Upper lobe of left lung (tissue), 6 donors: ENCODE measurements at places on chromosomes 11 and 22. TPM values are rescaled to one million over a fixed set of nuclear protein-coding genes. Genes with fewer than 3 reads are reported as not detected.

Gene C22orf42
- total RNA-seq: not detected

DNA sequence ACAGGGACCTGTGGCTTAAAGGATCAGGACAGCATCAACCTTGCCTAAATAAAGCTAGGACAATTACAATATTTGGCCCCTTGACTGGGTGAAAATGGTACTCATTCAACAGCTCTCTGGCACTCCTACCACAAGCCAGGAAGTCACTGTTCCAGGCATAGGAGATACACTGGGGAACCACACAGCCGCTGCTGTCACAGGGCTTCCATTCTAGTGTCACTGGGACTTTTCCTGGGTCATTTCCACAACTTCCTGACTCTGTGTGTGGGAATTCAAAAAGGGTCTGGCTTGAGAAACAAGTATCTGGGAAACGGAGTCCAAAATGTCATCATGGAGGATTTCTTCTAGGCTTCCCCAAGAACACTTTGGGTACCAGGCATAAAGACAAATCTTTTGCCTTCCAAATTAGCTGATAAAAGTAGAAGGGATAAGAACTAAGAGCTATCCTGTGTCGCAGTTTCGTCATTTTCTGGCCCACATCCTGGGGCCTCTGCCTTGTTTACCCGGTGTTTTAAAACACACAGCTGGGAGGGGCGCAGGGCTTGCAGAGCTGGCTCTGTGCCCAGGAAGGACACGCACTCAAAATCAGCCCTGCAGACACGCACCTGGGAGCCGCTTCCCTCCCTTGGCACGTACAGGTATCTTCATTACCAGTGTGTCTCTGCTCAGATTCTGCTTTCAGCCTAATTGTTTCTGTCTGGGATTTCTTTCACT is 38.0 kb downstream of the TMEM45B start:
- peaks cover 17% of the 10 kb centered on the region for H3K4me1 ChIP-seq
- H3K4me3 ChIP-seq: no peak overlapping the region
- no peaks in the 10 kb centered on the region for H3K27me3 ChIP-seq
- DNase-seq: peak; percentile 79
- H3K27ac ChIP-seq: peak overlapping the region; percentile 71

DNA sequence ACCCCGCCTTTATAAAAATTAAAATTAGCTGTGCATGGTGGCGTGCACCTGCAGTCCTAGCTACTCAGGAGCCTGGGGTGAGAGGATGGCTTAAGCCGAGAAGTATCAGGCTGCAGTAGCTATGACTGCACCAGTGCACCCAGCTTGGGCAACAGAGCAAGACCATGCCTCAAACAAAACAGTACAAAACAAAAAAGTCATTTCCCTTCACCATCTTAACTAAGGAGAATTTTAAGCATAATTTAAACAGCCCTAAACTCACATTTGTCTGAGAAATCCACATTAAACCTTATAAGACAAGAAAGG is 23.3 kb upstream of the TFIP11 start:
- peaks cover 54% of the 10 kb centered on the region for H3K36me3 ChIP-seq
- H3K4me1 ChIP-seq: no peaks in the 10 kb centered on the region
- peak overlapping the region; percentile 7 for H3K27ac ChIP-seq
- no peak overlapping the region for H3K4me3 ChIP-seq
- no peak for DNase-seq

DNA sequence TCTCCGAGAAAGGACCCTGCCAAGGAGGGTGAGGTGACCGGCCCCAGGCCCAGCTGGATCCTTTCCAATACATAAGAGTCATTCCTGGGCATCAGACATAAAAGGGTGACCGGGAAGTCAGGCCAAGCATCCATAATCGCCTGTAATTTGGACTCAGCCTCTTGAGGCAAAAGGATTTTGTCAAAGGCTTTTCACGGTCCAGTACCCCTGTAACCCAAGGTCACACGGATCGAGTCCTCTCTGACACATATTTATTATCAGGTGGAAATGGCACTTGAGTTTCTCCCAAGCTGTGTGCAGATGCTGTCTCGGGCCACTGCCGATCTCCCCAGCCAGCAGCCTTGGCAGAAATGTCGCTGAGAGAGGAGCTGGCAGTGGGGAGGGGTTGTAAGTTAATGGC is 556.5 kb downstream of the MN1 start:
- H3K4me3 ChIP-seq: no peak overlapping the region
- peaks cover 8% of the 10 kb centered on the region for H3K4me1 ChIP-seq
- no peak overlapping the region for H3K27ac ChIP-seq
- H3K36me3 ChIP-seq: no peaks in the 10 kb centered on the region
- DNase-seq: no peak

DNA sequence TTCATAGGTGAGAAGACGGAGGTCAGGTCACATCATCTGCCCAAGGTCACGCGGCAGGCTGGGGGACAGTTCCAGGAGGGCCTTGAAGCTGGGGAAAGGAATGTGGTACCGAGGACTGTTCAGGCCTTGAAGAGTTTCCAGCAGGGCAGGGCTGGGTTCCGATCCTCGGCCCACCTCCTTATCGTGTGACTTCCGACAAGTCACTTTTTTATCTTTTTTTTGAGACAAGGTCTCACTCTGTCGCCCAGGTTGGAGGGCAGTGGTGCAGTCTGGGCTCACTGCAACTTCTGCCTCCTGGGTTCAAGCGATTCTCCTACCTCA is 623 bp downstream of the NDUFS8 start:
- peak overlapping the region; percentile 70 for H3K4me3 ChIP-seq
- H3K4me1 ChIP-seq: peaks cover 50% of the 10 kb centered on the region
- no peak for DNase-seq
- no peaks in the 10 kb centered on the region for H3K27me3 ChIP-seq
- H3K36me3 ChIP-seq: no peaks in the 10 kb centered on the region

DNA sequence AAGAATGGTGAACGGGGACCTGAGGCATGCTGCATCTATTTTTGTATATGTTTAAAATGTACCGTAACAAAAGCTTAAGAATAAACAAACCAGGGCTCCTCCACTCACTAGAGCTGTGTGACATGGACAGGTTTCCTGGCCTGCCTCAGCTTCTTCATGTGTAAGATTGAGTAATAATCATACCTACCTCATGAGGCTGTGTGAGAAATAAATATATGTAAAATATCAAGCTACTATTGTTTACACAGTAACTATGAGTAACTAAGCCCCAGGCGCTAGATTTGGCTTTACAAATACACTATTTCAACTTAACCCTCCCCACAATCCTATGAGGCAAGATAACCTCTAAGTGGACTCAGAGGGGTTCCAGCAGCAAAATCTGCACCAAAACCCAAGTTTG is 66.4 kb downstream of the SMCO4 start:
- H3K27me3 ChIP-seq: no peaks in the 10 kb centered on the region
- DNase-seq: no peak
- no peaks in the 10 kb centered on the region for H3K36me3 ChIP-seq

Gene NUP160
- total RNA-seq: 43.0 TPM

GRCh38 chr11:34339149-34340064 is 18.4 kb downstream of the ABTB2 start:
- H3K4me1 ChIP-seq: no peaks in the 10 kb centered on the region
- H3K4me3 ChIP-seq: no peak overlapping the region
- H3K27me3 ChIP-seq: no peaks in the 10 kb centered on the region
- H3K27ac ChIP-seq: no peak overlapping the region
- DNase-seq: no peak

Gene IGF2
- not detected for total RNA-seq

- H3K27me3 ChIP-seq: no peaks in the 10 kb centered on the region
- H3K36me3 ChIP-seq: no peaks in the 10 kb centered on the region
- H3K27ac ChIP-seq: no peak overlapping the region
- no peaks in the 10 kb centered on the region for H3K4me1 ChIP-seq
These were observed 630.7 kb downstream of the TBC1D22A start for GRCh38 chr22:47393191-47393590.

DNA sequence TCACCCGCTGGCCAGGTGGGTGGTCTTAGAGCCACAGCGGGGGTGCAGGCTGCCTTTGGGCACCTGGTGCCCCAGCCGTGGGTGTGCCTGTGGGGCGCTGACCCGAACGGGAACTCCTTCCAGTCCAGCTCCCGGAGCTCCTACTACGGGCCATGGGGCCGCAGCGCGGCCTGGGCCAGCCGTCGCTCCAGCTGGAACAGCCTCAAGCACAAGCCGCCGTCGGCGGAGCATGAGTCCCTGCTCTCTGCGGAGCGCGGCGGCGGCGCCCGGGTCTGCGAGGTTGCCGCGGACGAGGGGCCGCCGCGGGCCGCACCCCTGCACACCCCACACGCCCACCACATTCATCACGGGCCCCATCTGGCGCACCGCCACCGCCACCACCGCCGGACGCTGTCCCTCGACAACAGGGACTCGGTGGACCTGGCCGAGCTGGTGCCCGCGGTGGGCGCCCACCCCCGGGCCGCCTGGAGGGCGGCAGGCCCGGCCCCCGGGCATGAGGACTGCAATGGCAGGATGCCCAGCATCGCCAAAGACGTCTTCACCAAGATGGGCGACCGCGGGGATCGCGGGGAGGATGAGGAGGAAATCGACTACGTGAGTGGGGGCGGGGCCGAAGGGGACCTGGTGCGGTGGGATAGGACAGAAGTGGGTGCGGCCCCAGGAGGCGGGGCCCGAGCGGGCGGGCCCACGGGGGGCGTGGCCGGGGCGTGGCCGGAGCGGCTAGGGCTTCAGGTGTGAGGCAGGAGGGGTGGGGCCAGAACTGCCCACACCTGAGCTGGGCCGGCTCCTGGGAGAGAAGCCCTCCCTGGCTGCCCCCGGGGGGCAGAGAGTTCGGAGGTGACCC is 91.5 kb downstream of the CACNA1I start:
- DNase-seq: no peak
- no peak overlapping the region for H3K27ac ChIP-seq
- no peaks in the 10 kb centered on the region for H3K36me3 ChIP-seq
- H3K4me3 ChIP-seq: peak overlapping the region; percentile 26
- peaks cover 13% of the 10 kb centered on the region for H3K4me1 ChIP-seq

GRCh38 chr11:115905341-115906000 is 401.3 kb upstream of the CADM1 start:
- DNase-seq: no peak
- no peak overlapping the region for H3K4me3 ChIP-seq
- no peak overlapping the region for H3K27ac ChIP-seq

Gene CASP5
- total RNA-seq: 2.9 TPM

- no peaks in the 10 kb centered on the region for H3K36me3 ChIP-seq
- no peaks in the 10 kb centered on the region for H3K4me1 ChIP-seq
- DNase-seq: no peak
- no peak overlapping the region for H3K4me3 ChIP-seq
- H3K27ac ChIP-seq: no peak overlapping the region
These were observed 7.0 kb upstream of the MTNR1B start for GRCh38 chr11:92962446-92962845.

Gene CD3G
- 1.9 TPM for total RNA-seq

DNA sequence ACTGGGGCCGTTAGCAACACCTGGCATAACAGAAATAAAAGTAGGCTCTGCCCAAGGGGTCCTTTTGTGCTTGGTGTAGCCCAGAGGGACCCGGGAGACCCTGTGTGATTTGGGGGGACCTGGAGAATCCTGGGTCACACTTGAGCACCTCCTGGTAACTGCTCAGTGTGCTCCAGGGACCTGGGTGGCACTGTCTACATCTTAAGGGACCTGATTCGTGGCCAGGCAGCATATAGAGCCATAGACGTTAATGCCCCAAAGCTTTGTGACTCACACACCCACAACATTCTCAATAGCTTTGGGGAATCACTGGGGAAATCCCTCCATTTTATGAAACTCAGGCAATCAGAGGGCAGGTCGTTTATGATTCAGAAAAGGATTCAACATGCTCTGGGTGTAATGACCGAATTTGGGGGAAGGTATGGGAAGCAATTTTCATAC is 3.6 kb upstream of the IGF2 start:
- H3K4me3 ChIP-seq: no peak overlapping the region
- H3K27me3 ChIP-seq: peaks cover 69% of the 10 kb centered on the region
- no peak overlapping the region for H3K27ac ChIP-seq
- no peaks in the 10 kb centered on the region for H3K36me3 ChIP-seq

GRCh38 chr11:75014129-75014528 is 25.4 kb downstream of the NEU3 start:
- peaks cover 4% of the 10 kb centered on the region for H3K36me3 ChIP-seq
- H3K27ac ChIP-seq: no peak overlapping the region
- DNase-seq: no peak
- no peaks in the 10 kb centered on the region for H3K27me3 ChIP-seq

DNA sequence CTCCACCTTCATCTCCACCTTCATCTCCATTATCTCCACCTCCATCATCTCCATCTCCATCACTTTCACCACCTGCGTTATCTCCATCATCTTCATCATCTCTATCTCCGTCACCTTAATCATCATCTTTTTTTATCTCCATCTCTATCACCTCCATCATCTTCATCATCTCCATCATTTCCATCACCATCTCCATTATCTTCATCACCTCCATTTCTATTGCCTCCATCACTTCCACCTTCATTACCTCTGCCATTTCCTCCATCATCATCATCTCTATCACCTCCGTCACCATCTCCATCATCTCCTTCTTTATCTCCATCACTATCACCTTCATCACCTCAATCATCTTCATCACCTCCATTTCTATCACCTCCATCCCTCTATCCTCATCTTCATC is 573.5 kb downstream of the TBC1D22A start:
- no peaks in the 10 kb centered on the region for H3K36me3 ChIP-seq
- H3K4me1 ChIP-seq: no peaks in the 10 kb centered on the region
- no peak overlapping the region for H3K27ac ChIP-seq

DNA sequence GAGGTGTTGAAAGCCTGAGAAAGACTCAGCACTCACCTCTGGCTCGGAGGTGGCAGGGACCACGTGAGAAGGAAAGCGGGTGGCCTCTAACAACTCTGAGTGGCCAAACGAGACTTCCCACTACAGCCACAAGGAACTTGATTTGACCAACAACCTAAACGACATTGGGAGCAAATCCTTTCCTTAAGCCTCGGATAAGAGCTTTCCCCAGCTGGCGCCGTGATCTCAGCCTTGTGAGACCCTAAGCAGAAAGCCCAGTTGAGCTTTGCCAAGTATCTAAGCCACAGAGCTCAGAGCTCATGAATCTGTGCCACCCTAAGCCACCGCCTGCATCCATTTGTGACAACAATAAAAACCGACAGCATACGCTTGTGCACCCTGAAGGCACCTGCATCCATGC is 636.0 kb downstream of the TBC1D22A start:
- H3K4me1 ChIP-seq: no peaks in the 10 kb centered on the region
- H3K27ac ChIP-seq: no peak overlapping the region
- no peaks in the 10 kb centered on the region for H3K36me3 ChIP-seq
- no peak overlapping the region for H3K4me3 ChIP-seq

GRCh38 chr11:93410441-93410840 is 79.9 kb downstream of the DEUP1 start:
- H3K4me1 ChIP-seq: no peaks in the 10 kb centered on the region
- no peak for DNase-seq
- no peak overlapping the region for H3K4me3 ChIP-seq
- H3K27me3 ChIP-seq: no peaks in the 10 kb centered on the region
- H3K27ac ChIP-seq: no peak overlapping the region

GRCh38 chr11:105907319-105907718 is 114.7 kb downstream of the MSANTD4 start:
- H3K4me3 ChIP-seq: no peak overlapping the region
- H3K36me3 ChIP-seq: no peaks in the 10 kb centered on the region
- H3K27me3 ChIP-seq: no peaks in the 10 kb centered on the region
- H3K4me1 ChIP-seq: no peaks in the 10 kb centered on the region
- no peak overlapping the region for H3K27ac ChIP-seq
- no peak for DNase-seq
